M059J (cell line): ENCODE measurements at places on chromosomes 6 and 20. TPM values are rescaled to one million over a fixed set of nuclear protein-coding genes. Genes with fewer than 3 reads are reported as not detected.

DNA sequence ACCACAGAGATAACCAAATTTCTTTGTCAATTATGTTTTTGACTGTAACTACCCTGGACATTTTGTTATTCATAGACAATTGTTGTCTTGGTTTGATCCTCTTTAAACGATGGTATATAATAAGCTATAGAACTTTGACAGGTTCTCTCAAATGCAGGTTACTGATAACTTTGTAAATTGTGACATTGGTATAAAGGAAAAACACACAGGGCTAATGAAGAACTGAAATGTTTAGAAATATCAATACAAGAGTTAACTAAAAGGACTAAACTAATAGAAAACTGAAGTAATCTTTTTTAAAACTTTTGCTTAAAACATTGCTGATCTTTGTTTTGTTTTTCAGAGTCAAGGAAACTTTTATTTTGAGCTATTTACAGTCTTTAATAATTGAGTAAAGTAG lies 124.8 kb downstream of the TPBG start:
- DNase-seq: no peak

- DNase-seq: peak; percentile 11
Observed at GRCh38 chr6:89644864-89645263, 6.3 kb upstream of the LYRM2 start.

DNA sequence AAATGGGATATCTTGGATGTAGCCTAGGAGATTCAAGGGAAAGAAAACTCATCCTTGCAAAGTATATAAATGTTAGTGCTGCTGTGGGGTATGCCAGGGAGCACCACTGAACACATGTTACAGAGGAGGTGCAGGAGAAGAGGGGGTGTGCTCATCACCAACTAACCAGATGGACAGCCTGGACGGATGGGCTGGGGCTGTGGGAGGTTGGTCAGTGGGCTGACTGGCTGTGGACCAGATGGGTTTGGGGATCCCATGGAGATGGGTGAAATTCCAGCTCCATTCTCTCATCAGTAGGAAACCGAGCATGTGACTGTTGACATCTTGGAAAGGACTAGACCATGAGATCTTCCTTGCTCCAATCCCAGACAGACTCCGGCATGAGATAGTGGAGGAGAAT lies 201.0 kb downstream of the LRFN2 start:
- DNase-seq: no peak

Gene HLA-DRB5
- total RNA-seq: not detected in 2 replicates

Gene LPIN3
- total RNA-seq: 0.05 and 0.76 TPM in 2 replicates

- peak; percentile 72 for DNase-seq
Observed at GRCh38 chr6:51049983-51050877, 231.6 kb downstream of the TFAP2B start.

Gene POU5F1
- total RNA-seq: 0.39 TPM in 1 of 2 replicates, not detected in the other

Gene FAM184A
- total RNA-seq: 0.79 and 5.4 TPM in 2 replicates

Gene LY6G5C
- 2.0 and 2.5 TPM in 2 replicates for total RNA-seq

Gene PIGT
- total RNA-seq: 250 and 270 TPM in 2 replicates

- no peak for DNase-seq
Observed at GRCh38 chr6:167279766-167280446, 11.2 kb upstream of the UNC93A start.

GRCh38 chr6:41586252-41587007 lies 40.2 kb downstream of the FOXP4 start:
- no peak for DNase-seq

DNA sequence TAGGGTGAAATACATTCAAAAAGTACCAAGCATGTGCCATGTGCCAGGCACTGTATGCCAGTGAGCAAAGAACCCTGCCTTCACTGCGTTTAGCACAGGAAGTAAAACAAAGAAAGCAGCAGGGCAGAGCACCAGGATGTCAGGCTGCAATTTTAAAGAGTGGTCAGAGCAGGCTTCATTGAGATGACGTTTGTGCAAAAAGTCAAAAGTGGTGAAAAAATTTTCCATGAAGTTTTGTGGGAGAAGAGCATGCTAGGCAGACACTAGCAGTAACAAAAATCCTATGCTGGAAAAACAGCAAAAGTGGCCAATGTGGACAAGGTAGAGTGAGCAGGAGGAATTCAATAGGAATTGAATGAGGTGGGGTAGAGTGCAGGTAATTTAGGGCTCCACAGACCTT lies 31.3 kb downstream of the AKIRIN2 start:
- DNase-seq: no peak

GRCh38 chr6:89944181-89944755 lies 50.0 kb downstream of the GJA10 start:
- DNase-seq: no peak

GRCh38 chr6:6751266-6751596 lies 162.7 kb downstream of the LY86 start:
- DNase-seq: no peak

Gene BPIFA1
- not detected in 2 replicates for total RNA-seq

Gene NKX2-2
- total RNA-seq: 1.7 and 2.6 TPM in 2 replicates

Gene TINAG
- total RNA-seq: not detected in 2 replicates

GRCh38 chr20:61619751-61620150 lies 367.7 kb downstream of the CDH4 start:
- no peak for DNase-seq

DNA sequence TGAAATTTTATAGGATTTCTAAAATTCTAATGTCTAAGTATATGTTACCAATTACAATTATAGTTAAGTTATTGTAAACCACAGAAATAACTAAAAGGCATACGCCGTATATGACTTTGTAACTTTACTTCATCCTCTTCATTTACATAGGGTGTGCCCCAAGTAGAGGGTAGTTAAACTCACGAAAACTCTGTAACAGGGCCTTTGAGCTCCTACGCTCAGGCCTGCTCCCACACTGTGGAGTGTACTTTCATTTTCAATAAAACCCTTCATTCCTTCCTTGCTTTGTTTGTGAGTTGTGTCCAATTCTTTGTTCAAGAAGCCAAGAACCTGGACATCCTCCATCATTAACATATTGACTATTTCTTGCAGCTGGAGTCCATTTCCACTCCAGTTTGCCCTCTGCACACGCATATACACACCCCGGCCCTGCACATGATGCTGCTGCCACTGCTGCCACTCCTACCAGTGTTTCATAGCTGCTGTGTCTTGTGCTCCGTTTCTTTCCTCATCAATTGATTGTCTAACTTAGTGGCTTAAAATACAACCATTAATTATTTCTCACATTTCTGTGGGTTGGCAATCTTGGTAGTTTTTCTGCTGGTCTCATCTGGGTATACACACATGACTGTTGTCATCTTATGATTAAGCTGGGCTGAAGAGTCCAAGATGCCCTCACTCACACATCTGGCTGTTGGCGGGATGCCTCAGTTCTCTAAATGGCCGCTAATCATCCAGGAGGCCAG lies 33.0 kb upstream of the SCP2D1 start:
- no peak for DNase-seq

GRCh38 chr6:142027074-142027473 lies 105.7 kb upstream of the GJE1 start:
- no peak for DNase-seq

- no peak for DNase-seq
Observed at GRCh38 chr20:40676491-40677269, 12.4 kb downstream of the MAFB start.

DNA sequence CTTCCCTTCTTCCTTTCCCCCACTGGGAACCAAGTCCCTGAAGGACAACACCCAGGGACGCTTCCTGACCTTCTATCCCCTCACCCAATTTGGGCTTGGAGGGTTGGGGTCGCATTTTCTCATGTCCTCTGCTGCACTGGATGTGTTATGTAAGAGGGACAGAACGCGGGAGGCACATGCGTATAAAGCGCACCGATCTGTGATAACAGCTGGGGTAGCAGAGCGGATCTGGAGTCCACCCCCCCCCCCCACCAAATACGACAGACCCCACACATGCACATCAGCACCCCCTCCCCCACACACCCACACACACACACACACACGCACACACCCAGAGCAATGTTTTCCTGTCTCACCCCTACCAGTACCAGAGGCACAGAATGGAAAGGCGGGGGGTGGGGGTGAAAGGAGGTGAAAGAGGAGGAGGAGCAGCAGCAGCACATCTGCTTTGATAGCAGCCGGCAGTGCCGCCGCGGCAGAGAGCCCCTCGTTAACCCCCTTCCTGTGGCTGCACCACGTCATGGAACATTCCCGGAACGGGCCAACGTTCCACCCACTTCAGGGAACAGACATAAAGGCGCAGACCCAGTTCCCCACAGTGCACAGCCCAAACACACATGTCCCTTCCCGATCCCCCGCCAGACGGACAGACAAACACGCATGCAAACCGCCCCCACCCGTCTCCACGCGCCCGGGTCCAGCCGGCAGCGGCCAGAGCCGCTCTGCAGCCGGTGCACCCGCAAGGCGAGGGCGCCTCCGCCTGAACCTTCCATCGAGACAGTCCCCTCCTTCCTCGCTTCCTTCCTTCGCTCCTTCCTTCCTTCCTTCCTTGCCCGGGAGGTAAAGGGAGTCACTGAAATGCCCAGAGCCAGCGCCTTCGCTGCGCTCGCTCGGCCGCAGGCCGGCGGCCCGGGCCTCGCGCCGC lies 590 bp downstream of the HIVEP2 start:
- DNase-seq: peak; percentile 89
